ENCODE measurements at places on chromosomes 11 and 22. TPM values are rescaled to one million over a fixed set of nuclear protein-coding genes. Genes with fewer than 3 reads are reported as not detected.
A peak's percentile ranks its signal among the peaks of the same experiment; 100 is the strongest.

- DNase-seq: no peak
Measured at GRCh38 chr11:68266936-68267880, 4.6 kb downstream of the C11orf24 start.

GRCh38 chr11:60879104-60879503 is 11.8 kb downstream of the ZP1 start:
- DNase-seq: no peak

BCO2 gene
- total RNA-seq: 155 TPM

DNA sequence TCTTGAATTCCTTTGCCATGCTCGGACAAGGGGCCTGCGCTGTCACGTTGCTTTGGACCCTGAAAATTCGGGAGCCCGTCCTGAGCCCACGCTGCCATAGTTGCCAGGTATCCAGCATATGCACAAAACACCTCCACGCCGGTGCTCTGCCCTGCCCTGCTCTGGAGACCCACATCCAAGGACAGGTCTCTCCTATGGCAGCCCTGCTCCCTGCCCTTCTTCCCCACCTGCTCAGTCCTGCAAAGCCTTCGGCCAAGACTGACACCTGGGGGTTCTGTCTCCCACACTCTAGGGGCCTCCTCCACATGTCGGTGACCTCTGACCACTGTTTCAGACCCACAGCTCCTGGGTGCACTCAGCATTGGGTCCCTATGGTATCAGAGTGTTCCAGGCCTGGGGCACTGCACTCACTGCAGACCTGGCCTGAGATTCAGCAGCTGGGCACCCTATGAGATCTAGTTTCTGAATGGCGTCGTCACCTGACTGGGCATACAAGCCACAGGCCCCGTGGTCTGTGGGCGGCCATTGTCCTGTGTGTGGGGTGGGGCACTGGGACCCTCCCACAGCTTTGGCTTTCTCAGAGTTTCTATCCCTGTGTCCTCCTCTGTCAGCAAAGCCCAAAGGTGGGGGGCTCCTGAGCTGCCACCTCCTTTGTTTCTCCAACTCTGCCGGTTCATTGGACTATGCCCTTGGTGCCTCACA is 2.0 kb upstream of the KRTAP5-6 start:
- no peak for DNase-seq

GRCh38 chr22:43449205-43449830 is 37.5 kb downstream of the MPPED1 start:
- DNase-seq: peak; percentile 57

BBOX1 gene
- not detected for total RNA-seq

RIC3 gene
- 11.7 TPM for total RNA-seq

DNA sequence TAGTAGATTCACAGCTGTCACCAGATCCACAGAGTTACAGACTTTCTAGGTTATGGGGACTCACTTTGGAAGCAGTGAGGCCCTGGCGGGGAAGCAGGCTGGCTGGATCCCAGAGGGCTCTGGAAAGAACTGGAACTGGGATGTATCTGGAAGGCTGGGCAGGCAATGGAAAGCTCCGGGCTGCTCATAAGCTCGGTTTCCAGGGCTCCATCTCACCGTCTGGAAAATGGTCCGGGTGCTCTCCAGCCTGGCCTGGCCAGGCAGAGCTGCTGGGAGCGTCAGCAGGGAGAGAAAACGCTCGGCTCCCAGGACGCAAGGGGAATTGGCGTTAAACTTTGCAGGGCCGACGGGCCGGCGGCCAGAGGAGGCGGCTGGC is 335 bp upstream of the SEZ6L start:
- no peak for DNase-seq
